ENCODE measurements at places on chromosomes 1 and 21. TPM values are rescaled to one million over a fixed set of nuclear protein-coding genes. Genes with fewer than 3 reads are reported as not detected.

Gene ADAMTSL4
- 17.8 TPM for total RNA-seq

DNA sequence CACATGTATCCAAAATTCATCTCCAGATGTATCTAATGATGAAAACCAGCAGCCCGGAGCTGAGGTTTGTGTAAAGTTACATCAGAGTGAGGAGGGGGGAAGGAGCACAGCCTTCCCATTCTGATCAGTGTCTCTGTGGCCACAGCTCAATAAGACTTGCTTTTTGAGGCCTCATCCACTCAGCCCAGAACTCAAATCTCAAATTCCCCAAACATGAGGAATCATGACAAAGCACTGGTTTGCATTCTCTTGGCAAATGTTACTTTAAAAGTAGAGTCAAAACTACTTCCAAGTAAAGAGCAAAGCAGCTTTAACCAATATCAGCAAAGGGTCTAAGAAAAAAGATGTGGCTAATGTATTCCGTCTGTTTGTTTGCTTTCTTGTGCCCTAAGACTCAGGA lies 30.9 kb downstream of the CCN1 start:
- no peaks in the 10 kb centered on the region for H3K36me3 ChIP-seq
- H3K4me3 ChIP-seq = no peak overlapping the region
- no peak for DNase-seq
- H3K27ac ChIP-seq = peak overlapping the region; percentile 56

Gene PAPPA2
- 3.9 TPM for total RNA-seq

- H3K27me3 ChIP-seq = no peaks in the 10 kb centered on the region
- DNase-seq = no peak
- H3K4me3 ChIP-seq = no peak overlapping the region
- H3K36me3 ChIP-seq = no peaks in the 10 kb centered on the region
- H3K4me1 ChIP-seq = peaks cover 17% of the 10 kb centered on the region
These were observed 31.8 kb downstream of the USP25 start for GRCh38 chr21:15761507-15762100.

Gene IFI44
- 13.7 TPM for total RNA-seq

Data from sigmoid colon (tissue), 7 donors.